SJCRH30 (cell line): ENCODE measurements at places on chromosomes 11 and 22. TPM values are rescaled to one million over a fixed set of nuclear protein-coding genes. Genes with fewer than 3 reads are reported as not detected.

- no peak overlapping the region for H3K4me3 ChIP-seq
- H3K27me3 ChIP-seq, result no peaks in the 10 kb centered on the region
- H3K36me3 ChIP-seq, result no peaks in the 10 kb centered on the region
- H3K27ac ChIP-seq, result no peak overlapping the region
- H3K4me1 ChIP-seq, result no peaks in the 10 kb centered on the region
- DNase-seq, result no peak
Measured at GRCh38 chr11:2760196-2760871, 60.5 kb upstream of the KCNQ1OT1 start.

DNA sequence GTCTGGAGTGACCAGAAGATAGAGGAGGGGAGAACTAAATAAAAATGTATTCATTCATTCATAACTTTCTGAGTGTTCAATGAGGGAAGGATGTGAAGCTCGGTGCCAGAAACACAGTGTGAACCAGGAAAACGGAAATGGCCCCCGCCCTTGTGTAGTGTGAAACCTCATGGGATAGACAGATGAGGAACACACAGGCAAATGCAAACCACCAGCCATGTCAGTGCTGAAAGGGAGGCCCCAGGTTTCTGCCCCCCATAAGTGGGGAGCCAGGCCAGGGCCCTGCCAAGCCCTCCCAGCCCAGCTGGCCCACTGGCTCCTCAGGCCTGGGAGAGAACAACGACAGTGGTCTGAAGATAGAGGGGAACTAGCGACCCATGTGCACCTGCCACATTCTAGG, 30.5 kb downstream of the LARGE1 start:
- no peak overlapping the region for H3K4me3 ChIP-seq
- peaks cover 3% of the 10 kb centered on the region for H3K4me1 ChIP-seq
- DNase-seq, result no peak

DNA sequence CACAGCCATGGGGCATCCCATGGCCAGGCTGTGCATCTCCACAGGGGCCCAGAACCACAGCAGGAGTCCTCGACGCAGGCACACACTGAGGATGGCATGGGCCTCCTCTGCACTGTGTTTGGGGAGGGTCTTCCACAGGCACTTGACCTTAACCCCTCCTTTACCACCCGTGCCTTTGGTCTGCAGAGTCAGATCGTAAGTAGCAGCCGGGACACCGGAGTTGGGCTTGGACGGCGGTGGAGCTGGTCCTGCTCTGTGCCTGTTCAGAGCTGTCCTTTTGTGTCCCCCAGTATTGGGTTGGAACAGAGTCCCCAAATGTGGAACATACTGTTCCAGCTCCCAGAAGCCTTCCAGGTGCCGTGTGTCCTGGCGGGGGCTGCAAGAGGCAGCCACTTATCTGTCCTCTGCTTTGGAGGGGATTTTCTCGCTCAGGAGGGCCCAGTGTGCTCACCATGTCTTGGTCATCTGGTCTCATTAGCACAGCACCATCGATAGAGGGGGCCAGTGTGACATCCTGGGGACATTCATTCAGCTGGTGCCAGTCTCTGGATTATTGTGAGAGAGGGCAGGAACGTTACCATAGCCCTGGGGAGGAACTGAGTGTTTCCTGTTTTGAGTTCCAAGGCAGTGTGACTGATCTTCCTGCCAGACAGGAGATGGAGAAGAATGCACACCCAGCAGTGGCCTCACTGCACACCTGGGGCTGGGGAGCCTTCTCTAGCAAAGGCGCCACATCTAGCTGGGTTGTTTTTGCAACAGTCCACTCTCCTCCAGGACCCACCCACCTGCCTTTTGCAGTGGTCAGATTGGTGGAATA, 12.4 kb downstream of the CRELD2 start:
- H3K27ac ChIP-seq, result no peak overlapping the region
- DNase-seq, result peak; percentile 92
- no peaks in the 10 kb centered on the region for H3K36me3 ChIP-seq
- no peak overlapping the region for H3K4me3 ChIP-seq
- peaks cover 24% of the 10 kb centered on the region for H3K4me1 ChIP-seq
- no peaks in the 10 kb centered on the region for H3K27me3 ChIP-seq

The ADAMTS8 gene
- total RNA-seq, result 0.05 TPM in 1 of 2 replicates, not detected in the other

The SLC22A6 gene
- total RNA-seq, result not detected in 2 replicates
